ENCODE measurements at places on chromosomes 2 and 18.
A peak's percentile ranks its signal among the peaks of the same experiment; 100 is the strongest.

- DNase-seq = no peak
Measured at GRCh38 chr2:71458413-71459083, 5.2 kb downstream of the DYSF start.

- no peak for DNase-seq
Measured at GRCh38 chr2:149586063-149586462, 1.5 kb downstream of the MMADHC start.

GRCh38 chr2:235900631-235901030 is 267.6 kb downstream of the GBX2 start:
- peak; percentile 12 for DNase-seq

DNA sequence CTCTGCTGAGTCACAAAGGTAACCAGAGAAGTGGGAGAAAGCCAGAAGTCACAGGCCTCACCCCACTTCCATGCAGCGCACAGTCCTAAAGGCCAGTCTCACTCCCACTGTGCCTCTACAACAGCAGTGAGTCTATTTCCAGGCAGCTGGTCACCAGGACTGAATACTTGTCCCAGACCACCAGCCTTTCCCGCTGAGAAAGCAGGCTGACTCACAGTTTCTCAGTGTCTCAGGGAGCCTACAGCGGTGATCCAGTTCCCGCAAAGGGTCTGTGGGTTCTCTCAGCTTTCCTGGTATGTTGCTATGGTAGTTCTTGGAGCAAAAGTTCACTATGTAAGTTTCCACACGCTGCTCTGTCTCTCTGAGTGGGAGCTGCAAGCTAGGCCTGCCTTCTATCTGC is 622.5 kb downstream of the RNF144A start:
- no peak for DNase-seq

- DNase-seq = no peak
Measured at GRCh38 chr18:55007602-55008001, 48.3 kb upstream of the CCDC68 start.

Measured in kidney glomerular epithelial cell (primary cell).